ENCODE measurements at places on chromosomes 7 and 10. TPM values are rescaled to one million over a fixed set of nuclear protein-coding genes. Genes with fewer than 3 reads are reported as not detected.

- H3K27me3 ChIP-seq = peaks cover 15% of the 10 kb centered on the region
- H3K4me1 ChIP-seq = peaks cover 3% of the 10 kb centered on the region
- no peak overlapping the region for H3K27ac ChIP-seq
- DNase-seq = no peak
Observed at GRCh38 chr7:155141562-155141961, 71.4 kb downstream of the HTR5A start.

Gene AOC1
- total RNA-seq = 2.9 TPM

DNA sequence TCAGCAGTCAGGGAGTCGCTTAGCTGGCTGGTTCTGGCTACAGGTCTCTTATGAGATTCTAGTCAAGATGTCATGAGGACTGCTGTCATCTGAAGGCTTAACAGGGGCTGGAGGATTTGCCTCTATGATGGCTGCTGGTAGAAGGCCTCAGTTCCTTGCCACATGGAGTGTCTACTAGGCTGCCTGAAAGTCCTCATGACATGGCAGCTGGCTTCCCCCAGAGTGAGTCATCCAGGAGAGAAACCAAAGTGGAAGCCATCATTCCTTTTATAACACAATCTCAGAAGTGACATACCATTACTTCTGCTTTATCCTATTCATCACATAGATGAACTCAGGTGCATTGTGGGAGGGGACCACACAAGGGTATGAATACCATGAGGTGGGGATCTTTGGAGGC is 75.1 kb downstream of the EXOC6 start:
- DNase-seq = no peak
- H3K27ac ChIP-seq = no peak overlapping the region
- H3K4me1 ChIP-seq = no peaks in the 10 kb centered on the region
- H3K27me3 ChIP-seq = no peaks in the 10 kb centered on the region

GRCh38 chr7:25950488-25951413 is 201.2 kb upstream of the NFE2L3 start:
- peaks cover 39% of the 10 kb centered on the region for H3K4me1 ChIP-seq
- H3K27me3 ChIP-seq = no peaks in the 10 kb centered on the region
- peak overlapping the region; percentile 98 for H3K27ac ChIP-seq
- peak; percentile 92 for DNase-seq
- peaks cover 8% of the 10 kb centered on the region for H3K36me3 ChIP-seq
- peak overlapping the region; percentile 93 for H3K4me3 ChIP-seq

DNA sequence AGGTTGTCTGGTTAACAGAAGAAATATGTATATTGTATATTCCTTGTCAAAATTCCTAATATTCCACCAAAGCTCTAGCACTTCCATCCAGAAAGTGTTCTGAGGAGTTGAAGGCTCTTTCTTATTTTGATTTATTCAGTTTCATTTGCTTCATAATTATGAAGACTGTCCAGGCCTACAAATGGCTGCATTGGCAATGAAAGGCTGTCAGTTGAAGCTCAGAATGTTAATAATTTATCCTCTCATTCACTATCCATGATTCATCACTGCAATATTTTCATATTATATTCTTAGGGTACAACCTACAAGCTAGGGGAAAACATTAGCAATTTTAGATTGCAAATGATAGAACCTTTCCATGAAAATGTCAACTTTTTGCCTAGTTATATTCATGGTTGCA is 57.3 kb downstream of the ARID5B start:
- H3K4me1 ChIP-seq = peaks cover 16% of the 10 kb centered on the region
- H3K4me3 ChIP-seq = no peak overlapping the region

DNA sequence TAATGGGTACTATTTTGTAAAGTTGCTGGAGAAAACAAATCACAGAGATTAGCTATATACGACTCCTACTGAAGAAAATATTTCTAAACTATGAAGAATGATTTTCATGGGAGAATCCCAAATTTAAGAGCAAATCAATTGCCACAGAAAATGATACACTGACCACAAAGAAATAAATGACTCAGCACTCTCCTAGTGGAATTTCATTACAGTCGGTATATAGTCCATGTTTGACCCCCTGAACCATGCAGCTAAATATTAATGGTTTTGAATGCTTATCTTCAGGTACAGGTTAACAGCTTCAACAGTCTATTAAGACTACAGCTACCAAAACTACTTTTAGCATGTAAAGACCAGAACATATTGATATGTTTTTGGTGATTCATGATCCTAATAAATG is 65.0 kb downstream of the IDE start:
- H3K36me3 ChIP-seq = peaks cover 21% of the 10 kb centered on the region
- no peak overlapping the region for H3K27ac ChIP-seq
- no peak for DNase-seq
- H3K4me3 ChIP-seq = no peak overlapping the region
- no peaks in the 10 kb centered on the region for H3K27me3 ChIP-seq
- no peaks in the 10 kb centered on the region for H3K4me1 ChIP-seq

DNA sequence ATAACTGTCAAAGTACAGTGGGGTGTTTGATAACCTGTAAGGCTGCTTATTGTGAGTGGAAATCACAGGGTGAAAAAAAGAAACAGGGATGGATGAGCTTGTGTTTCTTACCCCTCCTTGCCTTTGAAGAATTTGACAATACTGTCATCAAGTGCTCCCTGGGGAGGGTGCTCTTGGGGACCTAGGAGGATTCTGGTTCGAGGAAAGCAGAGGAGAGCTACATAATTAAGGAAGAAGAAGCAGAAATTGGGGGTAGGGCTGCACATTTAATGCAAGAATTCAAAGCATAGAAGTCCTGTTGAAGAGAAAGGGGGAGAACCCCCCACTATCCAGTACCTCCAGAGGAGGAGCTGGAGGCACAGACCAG is 208.1 kb upstream of the PHYHIPL start:
- H3K27ac ChIP-seq = no peak overlapping the region
- H3K27me3 ChIP-seq = no peaks in the 10 kb centered on the region
- H3K4me3 ChIP-seq = no peak overlapping the region
- peaks cover 27% of the 10 kb centered on the region for H3K4me1 ChIP-seq
- H3K36me3 ChIP-seq = no peaks in the 10 kb centered on the region

DNA sequence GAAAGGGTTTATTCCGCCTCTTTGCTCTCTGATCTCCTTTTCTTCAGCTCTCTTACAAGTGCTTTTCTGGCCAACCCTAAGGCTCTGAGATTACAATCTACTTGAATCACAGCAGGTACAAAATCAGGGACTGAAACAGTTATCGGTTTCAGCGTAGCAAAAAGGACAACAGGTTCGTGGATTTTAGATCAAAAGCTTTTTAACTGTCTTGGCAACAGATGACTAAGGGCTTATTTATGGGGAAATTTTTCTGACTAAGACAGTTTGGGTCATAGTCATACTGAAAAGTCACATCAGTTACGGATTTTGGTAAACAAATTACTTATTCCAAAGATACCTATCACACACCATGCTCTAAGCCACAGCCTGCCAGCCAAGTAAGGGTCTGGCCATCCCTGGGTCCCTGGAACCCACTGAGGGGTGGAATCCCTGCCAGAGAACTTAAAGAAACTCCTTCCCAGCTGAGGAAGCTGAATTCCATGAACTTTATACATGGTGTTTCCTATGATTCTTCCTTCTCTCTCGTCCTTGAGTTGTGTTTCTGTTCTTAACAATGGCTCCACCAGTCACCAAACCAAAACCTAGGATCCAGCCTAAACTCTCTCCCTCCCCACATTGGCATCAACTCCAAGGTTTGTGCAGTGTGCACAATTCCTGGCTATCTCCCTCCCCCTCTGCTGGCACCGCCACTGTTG is 169.3 kb downstream of the FAM107B start:
- H3K27me3 ChIP-seq = no peaks in the 10 kb centered on the region
- DNase-seq = no peak
- H3K27ac ChIP-seq = no peak overlapping the region
- peaks cover 2% of the 10 kb centered on the region for H3K36me3 ChIP-seq

Gene NODAL
- not detected for total RNA-seq

Data from progenitor cell of endocrine pancreas (in vitro differentiated cells).